ENCODE measurements at places on chromosomes 2 and 18. TPM values are rescaled to one million over a fixed set of nuclear protein-coding genes. Genes with fewer than 3 reads are reported as not detected.

DNA sequence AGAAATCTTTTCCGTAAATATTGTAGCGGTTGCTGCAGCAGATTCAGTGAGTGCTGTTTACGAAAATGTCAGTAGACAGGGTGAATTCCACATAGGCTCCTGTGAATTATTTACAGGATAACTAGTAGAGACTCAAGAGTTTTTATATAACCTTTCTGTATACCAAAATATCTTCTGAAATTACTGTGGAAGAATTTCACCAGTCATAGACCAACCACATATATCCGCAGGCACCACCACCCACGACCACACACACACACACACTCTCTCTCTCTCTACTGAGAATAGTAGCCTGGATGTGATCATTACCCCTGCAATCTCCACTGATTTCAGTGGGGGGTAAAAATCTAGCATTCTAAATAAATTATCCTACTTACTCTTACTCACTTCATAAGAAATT, 341.8 kb downstream of the RBM43 start:
- no peaks in the 10 kb centered on the region for H3K4me1 ChIP-seq
- H3K36me3 ChIP-seq, result no peaks in the 10 kb centered on the region
- H3K4me3 ChIP-seq, result no peak overlapping the region
- H3K27ac ChIP-seq, result no peak overlapping the region
- no peak for DNase-seq
- no peaks in the 10 kb centered on the region for H3K27me3 ChIP-seq

GRCh38 chr18:26325771-26326170, 99.5 kb downstream of the TAF4B start:
- H3K36me3 ChIP-seq, result peaks cover 14% of the 10 kb centered on the region
- DNase-seq, result no peak
- H3K4me3 ChIP-seq, result no peak overlapping the region
- H3K4me1 ChIP-seq, result no peaks in the 10 kb centered on the region

DNA sequence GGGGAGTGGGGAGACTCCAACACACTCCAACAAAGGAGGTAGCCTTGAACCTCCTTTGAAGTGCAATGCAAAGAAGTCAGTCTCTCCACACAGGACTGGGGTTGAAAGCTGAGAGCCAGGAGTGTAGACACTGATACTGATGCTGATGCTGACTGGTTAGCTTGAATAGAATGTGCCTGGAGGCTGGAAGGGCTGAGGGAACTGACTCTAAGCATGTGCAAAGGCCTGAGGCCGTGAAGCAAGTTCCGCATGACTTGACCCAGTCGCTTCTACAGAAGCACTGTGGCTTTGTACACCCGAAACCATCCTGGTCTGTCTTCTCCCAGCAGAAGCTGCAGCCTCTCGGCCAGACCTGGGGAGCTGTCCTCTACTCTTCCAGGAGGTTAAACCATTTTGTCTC, 10.4 kb downstream of the FOXI3 start:
- H3K27ac ChIP-seq, result no peak overlapping the region
- no peak for DNase-seq
- peaks cover 39% of the 10 kb centered on the region for H3K4me1 ChIP-seq

GRCh38 chr18:51051105-51051712, 21.2 kb downstream of the SMAD4 start:
- no peaks in the 10 kb centered on the region for H3K36me3 ChIP-seq
- no peak overlapping the region for H3K4me3 ChIP-seq
- no peak overlapping the region for H3K27ac ChIP-seq

DNA sequence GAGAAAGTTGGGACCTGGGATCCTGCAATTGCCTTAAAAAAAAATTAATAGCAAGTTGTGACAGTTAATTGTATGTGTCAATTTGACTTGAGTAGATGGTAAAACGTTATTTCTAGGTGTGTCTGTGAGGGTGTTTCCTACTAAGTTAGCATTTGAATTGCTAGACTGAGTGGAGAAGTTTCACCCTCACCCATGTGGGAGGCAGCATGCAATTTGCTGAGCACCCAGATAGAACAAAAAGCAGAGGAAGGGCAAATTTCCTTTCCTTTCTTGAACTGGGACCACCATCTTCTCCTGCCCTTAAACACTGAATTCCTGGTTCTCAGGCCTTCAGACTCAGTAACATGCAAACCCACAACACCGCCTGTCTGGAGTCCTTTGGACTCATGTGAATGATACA, 455.7 kb downstream of the GALR1 start:
- H3K27me3 ChIP-seq, result no peaks in the 10 kb centered on the region
- DNase-seq, result no peak
- H3K27ac ChIP-seq, result no peak overlapping the region

DNA sequence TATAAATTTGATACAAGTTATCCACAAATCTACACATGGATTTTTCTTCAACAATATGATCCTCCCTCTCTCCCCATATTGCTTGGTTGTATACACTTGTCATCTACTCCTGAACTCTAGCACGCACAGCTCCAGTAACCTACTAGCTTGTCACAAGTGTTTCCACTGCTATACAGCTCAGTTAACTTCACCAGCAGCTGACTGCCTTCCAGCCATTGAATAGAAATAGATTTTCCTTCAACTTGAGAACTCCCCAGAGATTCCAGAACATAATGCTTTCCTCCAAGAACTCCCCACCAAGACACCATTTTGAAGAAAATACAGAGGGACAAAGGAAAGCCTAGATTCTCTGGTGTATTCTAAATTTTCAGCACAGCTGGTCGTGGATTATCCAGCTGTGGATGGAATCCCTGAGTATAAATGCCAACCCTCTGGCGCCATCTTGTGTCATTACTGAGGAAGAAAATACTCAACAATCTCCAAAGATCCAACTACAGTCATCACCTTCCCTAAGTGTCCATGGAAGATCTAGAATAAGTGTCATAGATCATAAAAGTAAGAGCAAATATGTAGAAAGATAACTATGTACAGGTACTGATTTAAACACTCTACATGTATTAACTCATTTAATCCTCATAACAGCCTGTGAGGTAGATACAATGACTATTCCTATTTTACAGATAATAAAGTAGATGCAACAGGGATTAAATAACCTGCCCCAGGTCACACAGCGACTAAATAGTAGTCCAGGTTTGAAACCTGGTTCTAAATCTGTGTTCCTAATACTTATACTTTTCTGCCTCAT, 156.7 kb downstream of the ARHGAP28 start:
- H3K4me3 ChIP-seq, result no peak overlapping the region
- peaks cover 1% of the 10 kb centered on the region for H3K4me1 ChIP-seq
- peak; percentile 77 for DNase-seq
- no peaks in the 10 kb centered on the region for H3K27me3 ChIP-seq
- H3K27ac ChIP-seq, result no peak overlapping the region

GRCh38 chr2:172673056-172673683, 62.5 kb upstream of the RAPGEF4 start:
- H3K27ac ChIP-seq, result no peak overlapping the region
- H3K27me3 ChIP-seq, result 0 out of 2 replicates have a peak, but pooled peaks cover 3% of the 10 kb centered on the region
- DNase-seq, result no peak
- no peak overlapping the region for H3K4me3 ChIP-seq
- H3K36me3 ChIP-seq, result no peaks in the 10 kb centered on the region

DNA sequence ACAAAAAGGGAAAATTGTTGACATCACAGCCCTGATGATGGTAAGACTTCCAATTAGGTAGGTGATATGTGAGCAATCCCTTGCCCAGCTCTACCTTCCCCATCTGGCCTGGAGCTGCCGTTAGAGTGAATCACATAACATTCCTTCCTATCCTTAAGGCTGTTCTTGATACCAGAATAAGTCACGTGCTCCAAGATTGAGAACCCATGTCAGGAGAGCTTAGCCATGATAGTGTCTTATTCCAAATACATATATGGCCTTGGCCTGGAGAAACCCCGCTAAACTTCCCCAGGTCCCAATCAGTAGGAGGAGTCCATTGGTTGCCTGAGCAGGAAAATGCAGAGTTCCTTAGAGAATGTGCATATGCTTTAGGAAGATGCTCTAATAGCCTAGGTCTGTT, 70.0 kb upstream of the ACVR2A start:
- no peak overlapping the region for H3K27ac ChIP-seq
- H3K4me3 ChIP-seq, result no peak overlapping the region
- no peak for DNase-seq
- H3K36me3 ChIP-seq, result no peaks in the 10 kb centered on the region

DNA sequence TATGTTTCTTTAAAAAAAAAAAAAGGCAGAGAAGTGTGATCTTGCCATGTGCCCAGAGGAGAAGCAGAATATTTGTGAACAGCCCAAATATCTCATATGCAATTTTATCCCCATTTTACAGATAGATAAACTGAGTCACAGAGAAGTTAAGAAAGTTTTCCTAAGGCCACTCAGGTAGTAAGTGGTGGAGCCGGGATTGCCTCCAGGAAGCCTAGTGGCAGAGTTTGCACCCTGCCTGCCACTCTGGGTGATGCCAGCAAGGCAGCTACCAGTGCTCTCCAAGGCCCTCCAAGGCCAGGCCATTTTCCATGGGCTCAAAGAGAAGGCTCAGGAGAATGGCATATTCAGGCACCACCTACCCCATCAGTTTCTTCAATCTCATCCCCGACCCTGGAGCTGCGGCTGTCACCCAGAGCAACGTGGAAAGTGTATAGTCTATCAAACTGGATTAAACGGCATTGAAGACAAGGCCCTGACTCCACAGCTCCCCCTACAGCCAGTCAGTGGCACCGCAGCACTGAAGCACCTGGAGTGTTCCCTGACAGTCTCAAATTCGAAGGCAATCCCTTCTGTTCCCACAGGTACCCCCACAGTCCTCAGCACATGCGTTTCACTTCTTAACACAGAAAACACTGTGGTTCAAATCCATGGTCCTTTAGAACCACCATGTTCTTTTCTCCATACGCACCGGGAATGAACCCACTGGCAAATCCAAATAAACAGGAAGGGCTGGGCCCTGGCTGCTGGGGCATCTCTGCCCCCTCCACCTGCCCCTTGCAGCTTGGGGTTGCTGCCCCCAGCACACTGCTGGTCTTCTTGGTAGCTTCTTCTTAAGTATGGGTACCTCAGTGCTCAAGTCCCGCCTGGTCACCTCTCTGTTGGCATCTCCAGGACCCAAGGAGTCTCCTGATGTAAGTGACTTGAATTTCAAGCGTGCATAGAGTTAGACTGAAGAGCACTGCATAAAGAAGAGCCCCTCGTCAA, 175.3 kb downstream of the INHBB start:
- peak; percentile 82 for DNase-seq
- H3K4me1 ChIP-seq, result peaks cover 6% of the 10 kb centered on the region
- no peak overlapping the region for H3K4me3 ChIP-seq

DNA sequence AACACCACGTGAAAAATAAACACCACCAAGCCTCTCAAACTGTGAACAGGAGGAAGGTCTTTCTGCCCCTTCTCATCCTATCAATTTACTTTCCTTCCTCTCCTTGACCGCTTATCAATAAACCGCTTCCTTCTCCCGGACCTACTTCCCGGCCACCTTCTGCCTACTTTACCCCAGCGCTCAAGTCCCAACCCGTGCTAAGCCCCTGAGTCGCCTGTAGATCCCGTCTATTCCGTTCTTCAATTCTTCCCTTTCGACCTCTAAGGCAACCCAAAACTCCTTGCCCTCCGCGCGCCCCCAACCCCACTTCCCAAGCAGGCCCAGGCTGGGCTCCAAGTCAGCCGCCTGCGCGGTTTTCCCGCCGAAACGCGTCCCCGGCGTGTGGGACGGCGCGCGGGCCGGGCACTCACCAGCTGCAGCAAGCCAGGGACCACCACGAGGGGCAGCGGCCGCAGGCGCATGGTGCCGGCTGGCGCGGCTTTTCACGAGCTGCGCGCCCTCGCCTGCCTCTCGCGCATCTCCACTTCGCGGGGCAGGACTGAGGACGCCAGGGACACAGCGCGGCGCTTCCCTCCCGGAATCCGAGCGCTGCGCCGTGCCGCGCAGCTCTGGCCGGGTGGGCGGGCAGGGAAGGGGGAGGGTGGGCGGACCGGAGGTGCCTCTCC, at the start of gene NXPH2:
NXPH2 (minus strand) TSS at position 610 of the 665 bp plus-strand sequence; CDS start at position 461, 149 bp downstream.
- peak within 1 kb of the TSS; percentile 66 for H3K4me3 ChIP-seq
- DNase-seq, result peak; percentile 63
- no peak within 1 kb of the TSS for H3K27ac ChIP-seq
- no peaks in the 10 kb centered on the region for H3K36me3 ChIP-seq

DNA sequence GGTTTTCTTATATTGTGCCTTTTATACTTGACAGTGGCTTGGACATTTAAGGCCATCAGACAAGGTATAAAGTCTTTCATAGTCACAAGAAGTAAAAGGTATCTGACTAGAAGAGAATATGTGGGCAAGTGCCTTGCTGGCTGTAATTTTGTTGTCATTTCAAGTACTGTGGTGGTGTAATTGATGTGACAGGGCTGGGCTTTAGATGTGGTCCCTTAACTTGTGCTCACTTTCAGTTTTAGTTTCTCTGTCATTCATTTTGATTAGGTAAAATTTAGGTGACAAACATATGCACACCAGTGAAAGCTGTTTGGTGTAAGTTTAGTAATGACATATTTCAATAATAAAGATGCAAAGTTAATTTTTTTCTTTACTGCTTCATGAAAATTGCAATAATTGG, 31.2 kb upstream of the TBR1 start:
- H3K4me1 ChIP-seq, result no peaks in the 10 kb centered on the region
- no peak overlapping the region for H3K4me3 ChIP-seq
- H3K27ac ChIP-seq, result no peak overlapping the region
- H3K36me3 ChIP-seq, result no peaks in the 10 kb centered on the region
- H3K27me3 ChIP-seq, result no peaks in the 10 kb centered on the region

- H3K27me3 ChIP-seq, result no peaks in the 10 kb centered on the region
- no peaks in the 10 kb centered on the region for H3K36me3 ChIP-seq
- no peak overlapping the region for H3K27ac ChIP-seq
- no peak overlapping the region for H3K4me3 ChIP-seq
- H3K4me1 ChIP-seq, result no peaks in the 10 kb centered on the region
These were observed 154.8 kb upstream of the KLF7 start for GRCh38 chr2:207320381-207321159.

DNA sequence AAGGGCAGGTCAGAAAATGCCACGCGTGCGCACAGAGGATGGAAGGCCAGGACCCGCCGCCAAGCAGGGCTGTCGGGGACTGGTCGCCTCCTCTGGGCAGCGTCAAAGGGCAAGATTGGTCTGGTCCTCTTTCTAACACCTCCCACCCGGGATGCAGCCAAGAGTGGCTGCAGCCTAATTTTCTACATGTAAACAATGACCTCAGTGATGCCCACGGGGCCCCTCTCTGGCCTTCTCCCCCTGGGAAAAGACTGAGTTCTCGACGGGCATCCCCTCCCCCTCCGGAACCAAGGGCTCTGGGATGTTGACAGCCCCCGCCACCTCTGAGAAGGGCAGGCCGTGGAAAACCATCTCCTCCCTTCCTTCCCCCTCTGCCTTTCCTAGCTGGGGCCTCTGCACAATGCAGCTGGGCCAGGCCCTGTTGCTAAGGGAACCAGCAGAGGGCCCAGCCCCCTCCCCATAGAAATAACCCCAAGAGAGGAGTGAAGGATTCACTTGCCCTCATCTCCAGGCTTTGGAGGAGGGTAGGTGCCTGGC, 80.0 kb upstream of the ZNF532 start:
- H3K4me1 ChIP-seq, result peaks cover 27% of the 10 kb centered on the region
- no peaks in the 10 kb centered on the region for H3K36me3 ChIP-seq
- H3K27me3 ChIP-seq, result no peaks in the 10 kb centered on the region

The FOXD4L1 gene
- total RNA-seq, result not detected

The ARID5A gene
- 7.1 TPM for total RNA-seq

The CLHC1 gene
- 3.1 TPM for total RNA-seq

The ASB3 gene
- 30.5 TPM for total RNA-seq

The NCKAP5 gene
- 0.31 TPM for total RNA-seq

The ATOH8 gene
- total RNA-seq, result 0.62 TPM
